Adipocyte (in vitro differentiated cells): ENCODE measurements at places on chromosomes 1 and 21.
A peak's percentile ranks its signal among the peaks of the same experiment; 100 is the strongest.

DNA sequence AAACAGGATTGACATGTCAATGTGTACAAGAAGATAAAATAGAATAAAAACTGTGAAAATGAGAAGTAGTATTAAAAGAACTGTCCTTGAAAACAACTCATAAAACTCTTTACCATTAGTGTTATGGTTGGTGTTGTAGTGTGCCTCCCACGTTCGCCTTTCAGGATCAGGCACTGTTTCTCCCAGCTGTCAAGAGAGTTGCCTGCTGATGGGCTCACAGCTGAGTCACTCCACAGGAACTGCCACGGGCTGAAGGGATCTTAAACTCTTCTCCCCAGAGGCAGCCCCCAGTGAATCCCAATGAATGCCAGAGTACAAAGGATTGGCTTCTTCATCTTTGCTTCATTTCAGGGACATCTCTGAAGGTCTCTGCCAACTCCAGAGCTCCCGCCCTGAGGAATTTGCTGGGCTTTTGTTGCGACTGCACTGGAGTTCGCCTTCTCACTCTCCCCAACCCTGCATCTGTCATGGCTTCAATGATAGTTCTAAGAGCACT lies 119.6 kb downstream of the ADGRL2 start:
- DNase-seq, result peak; percentile 66

- DNase-seq, result no peak
Measured at GRCh38 chr1:233497679-233498078, 116.2 kb upstream of the KCNK1 start.

DNA sequence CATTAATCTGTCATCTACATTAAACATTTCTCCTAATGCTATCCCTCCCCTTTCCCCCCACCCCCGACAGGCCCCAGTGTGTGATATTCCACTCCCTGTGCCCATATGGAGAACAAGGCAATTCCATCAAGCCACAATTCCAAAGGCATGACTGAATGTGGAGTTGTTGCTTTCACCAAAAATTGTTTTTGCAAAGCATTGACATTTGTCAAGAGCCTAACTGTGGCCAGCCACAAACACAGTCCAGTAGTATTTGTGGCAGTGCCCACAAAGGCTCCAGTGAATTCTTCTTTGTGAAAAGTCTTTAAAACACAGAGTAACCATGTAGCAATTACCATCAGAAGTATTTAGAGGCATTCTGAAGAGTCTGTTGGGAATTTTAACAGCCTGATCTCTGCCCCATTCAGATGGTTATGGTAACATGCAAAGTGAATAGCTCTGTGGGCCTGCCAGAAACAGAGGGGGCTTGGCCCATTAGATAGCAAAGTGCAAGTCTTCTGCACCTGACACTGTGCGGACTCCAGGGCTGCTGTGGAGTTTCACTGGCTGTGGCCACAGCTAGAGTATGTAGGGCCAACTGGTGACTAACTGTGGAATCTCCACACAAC lies 11.6 kb upstream of the LRRC53 start:
- DNase-seq, result no peak

DNA sequence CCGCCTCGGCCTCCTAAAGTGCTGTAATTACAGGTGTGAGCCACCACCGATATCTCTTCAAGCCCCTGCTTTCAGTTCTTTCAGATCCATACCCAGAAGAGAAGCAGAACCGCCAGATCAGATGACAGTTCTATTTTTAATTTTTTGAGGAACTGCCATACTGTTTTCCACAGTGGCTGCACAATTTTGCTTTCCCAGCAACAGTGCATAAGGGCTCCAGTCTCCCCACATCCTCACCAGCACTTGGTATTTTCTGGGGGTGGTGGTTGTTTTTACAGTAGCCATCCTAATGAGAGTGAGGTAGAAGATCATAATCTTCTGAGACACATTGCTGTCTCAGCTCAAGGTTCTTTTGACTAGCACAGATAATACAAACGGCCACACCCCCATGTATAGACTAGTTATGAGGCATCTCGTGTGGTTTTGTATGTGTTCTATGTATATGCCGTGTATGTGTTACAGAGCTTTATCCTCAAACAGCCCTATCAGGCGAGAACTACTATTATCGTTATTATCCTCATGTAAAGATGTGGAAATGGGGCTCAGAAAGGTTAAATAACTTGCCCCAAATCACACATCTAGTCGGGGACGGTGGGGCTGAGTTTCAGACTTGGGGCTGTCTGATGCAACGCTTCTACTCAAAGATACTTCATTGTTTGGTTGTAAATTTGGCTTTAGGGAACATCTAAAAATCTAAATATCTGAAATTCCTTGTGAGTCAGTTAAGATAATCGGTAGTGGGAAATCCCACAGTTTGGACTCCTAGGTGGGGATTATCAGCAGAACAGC lies 12.0 kb downstream of the FHAD1 start:
- no peak for DNase-seq

DNA sequence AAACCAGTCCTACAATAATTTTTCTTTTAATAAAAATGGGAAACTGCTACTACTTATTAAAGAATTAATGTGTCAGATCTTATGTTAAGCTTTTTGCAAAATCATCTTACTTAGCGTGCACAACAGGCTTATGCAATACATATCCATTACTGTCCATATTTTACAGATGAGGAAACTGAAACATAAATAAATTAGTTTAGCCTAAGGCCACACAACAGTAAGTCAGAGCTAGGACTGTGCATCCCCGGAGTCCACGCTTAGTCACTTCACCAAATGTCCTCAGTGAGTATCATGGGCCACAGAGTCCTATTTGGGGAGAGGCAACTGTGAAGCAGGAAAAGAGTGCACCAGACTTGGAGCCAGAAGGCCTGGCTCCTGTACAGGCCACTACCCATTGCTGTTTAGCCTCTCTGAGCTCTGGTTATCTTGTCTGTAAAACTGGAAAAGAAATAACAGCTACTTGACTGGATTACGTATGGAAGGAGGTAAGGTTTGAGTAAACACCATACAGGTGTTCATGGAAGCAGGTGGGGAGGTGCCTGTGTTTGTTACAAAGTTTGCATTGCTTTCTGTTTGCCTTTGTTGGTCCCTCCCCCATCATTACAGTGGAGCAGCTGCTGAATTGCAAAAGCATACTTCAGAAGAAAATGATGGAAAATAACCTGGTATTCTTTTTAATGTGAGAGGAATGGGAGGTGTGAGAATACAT lies 192.8 kb downstream of the FCRL5 start:
- DNase-seq, result peak; percentile 34

GRCh38 chr1:227845147-227845458 lies 29.6 kb downstream of the PRSS38 start:
- no peak for DNase-seq

DNA sequence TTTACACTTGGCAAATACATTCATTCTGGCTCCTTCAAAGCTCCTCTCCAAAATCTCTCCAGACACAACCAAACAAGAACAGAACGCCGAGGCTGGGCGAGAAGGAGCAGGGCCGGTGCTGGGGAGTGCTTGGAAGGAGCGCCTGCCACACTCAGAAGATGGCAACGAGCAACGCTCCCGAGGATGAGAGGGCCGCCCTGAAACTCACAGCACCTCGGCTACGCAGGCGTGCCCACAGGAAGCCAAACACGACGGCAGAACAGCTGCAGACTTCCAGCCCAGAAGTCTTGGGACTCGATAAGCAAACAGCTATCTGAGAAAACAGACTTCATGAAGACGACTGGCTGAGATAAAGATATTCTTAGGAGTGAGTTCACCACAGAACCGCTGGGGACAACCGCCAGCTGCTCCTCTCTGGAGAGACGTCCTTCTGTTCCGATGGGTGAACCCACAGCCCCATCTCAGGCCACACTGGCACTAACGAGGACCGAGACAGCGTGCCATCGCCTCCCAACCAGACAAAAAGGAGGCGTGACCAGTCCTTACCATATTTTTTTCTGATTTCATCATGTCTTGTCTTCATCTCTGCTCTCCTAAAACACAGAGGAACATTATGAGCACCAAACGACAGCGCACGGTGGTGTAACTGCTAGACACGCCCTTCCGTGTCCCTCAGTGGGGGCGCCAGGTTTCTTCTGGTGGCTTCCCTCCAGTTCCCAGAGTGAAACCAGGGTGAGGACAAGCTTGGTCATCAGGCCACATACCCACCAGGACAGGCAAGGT lies 18.6 kb downstream of the PTTG1IP start:
- DNase-seq, result no peak

GRCh38 chr1:125087247-125087646 lies 3902.5 kb downstream of the SRGAP2C start:
- DNase-seq, result no peak

DNA sequence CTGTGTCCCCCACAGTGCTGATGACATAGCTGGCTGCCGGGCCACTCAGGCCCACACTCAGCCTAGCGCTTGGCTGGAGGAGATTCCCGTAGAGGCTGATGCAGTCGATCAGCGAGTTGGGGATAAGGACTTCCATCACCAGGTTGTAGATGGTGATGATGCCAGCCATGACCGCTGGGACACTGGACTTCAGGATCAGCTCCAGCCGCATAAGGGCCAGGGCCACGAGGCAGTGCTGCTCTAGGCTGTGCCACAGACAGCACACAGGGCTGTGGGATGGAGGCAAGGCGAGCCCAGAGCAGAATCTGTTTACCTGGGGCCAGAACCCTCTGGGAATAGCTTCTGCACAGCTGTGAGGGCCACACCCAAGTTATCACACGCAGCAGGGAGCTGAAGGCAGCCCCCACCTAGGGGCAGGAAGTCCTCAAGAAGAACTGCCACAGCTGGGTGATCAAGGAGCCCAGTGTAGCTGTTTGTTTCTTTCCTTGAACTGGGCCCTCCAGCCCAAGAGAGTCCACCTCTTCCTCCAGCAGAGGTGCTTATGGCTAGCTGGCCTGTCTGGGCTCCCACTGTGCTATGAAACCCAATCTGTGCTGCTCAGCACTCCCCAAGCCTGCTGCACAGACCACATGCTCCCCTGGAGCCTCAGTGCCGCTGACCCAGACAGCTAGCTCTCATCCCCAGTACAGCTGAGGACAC lies 6.2 kb downstream of the SLC2A1 start:
- DNase-seq, result no peak

DNA sequence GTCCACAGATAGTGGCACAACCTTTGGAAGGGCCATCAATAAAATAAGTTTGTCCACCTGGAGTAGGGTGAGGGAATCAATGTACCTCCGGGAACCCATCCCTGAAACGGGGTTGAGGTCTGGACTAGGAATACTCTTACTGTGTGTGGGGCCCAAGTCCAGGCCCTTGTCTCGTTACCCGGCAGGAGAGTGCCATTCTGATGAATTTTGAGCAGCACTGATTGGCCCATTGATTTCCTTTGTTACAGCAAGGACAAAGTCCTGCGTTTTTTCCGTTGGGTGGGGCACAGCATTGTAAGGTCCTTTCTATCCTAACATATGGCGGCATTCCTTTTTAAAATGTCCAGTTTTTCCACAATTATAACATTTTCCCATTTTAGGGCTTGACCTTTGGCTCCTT lies 75.2 kb downstream of the AXDND1 start:
- no peak for DNase-seq

DNA sequence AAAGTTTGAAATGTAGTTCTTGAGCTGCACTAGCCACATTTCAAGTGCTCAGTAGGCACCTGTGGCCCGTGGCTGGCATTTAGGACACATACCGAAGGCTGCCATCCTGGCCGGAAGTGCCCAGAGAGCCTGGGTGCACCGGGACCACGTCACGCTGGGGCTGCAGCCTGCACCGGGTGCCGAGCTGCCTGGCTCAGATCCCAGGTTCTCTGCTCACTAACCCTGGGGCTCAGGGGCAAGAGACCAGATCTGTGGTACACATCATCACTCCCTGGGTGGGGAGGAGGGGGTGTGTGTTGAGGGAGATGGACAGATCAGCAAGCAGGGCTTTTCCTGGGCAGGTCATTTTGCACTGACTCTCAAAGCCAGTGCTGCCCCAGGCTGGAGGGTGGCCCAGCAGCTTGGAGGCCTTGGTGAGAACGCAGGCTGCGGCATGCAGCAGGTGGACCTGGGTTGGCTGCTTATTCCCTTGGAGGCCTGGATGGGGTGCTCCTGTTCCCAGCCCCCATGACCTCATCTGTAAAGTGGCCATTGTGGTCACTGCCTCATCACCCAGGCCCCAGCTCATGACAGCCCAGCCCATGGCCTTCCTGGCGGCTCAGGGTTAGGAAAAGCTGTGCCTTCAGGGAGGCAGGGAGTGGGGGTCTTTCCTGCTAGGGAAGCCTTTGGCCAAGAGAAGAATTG lies 23.6 kb downstream of the TMEM201 start:
- DNase-seq, result no peak

GRCh38 chr1:199834711-199835110 lies 192.8 kb upstream of the NR5A2 start:
- no peak for DNase-seq

GRCh38 chr1:109197158-109198042 lies 16.3 kb upstream of the SARS1 start:
- peak; percentile 86 for DNase-seq

- DNase-seq, result no peak
Measured at GRCh38 chr1:64047549-64047996, 155.8 kb upstream of the UBE2U start.

DNA sequence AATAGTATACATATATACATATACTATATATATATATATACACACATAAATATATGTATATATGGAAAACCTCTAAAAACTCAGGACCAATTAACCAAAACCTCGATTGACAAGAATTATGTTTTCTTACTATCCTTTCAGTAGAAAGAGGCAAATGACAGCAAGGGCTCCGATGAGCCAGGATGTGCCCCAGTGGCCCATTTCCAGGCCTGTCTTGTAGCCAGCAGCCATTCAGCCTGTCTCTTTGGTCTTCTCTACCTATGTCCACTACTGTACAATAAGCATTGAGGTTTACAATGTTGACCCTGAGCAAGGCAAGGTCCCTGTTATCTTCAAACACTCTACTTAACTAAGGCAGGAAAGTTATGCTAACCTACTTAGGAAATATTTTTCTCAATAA lies 9.8 kb downstream of the KCNA2 start:
- DNase-seq, result no peak

DNA sequence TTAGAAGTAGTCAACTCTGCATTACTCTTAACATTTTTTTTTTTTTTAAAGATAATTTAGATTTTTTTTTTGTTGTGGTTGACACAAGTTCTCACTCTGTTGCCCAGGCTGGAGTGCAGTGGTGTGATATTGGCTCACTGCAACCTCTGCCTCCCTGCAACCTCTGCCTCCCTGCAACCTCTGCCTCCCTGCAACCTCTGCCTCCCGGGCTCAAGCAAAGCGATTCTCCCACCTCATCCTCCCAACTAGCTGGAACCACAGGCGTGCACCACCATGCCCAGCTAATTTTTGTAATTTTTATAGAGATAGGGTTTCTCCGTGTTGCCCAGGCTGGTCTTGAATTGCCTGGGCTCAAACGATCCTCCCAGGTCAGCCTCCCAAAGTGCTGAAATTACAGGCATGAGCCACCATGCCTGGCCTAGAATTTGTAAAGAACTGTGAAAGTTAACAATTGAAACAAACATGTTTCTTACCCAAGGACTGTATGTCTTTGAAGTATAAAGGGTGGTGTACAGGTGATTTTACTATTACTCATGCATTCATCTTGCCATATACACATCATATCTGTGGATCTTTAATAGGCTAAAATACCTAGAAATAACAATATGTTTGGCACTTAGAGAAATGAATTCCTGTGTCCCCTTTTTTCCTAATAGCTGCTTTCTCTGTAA lies 114.7 kb downstream of the ATP5PO start:
- no peak for DNase-seq

DNA sequence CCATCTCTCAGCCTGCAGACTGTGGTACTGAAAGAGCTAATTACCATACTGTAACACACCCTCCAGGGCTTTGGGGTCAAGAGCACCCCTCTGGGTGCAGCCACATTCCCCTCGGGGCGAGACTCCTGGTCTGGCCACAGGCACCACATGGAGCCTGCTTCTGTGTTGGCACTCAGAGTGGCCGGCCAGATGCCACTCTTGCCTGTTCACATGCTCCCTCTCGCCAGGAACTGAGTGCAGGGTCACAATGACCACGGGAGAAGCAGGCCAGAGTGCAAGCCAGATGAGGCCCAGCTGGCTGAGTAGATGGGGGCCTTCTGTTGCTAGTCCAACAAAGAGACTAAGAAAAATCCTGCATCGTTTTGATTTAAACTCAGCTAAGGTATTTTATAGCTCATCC lies 864.0 kb downstream of the KCNT2 start:
- no peak for DNase-seq
